ENCODE measurements at places on chromosomes 1 and 21.

- no peak for DNase-seq
Observed at GRCh38 chr1:82499022-82499421, 698.3 kb downstream of the ADGRL2 start.

- DNase-seq = no peak
Observed at GRCh38 chr1:116203920-116204319, 92.7 kb downstream of the MAB21L3 start.

DNA sequence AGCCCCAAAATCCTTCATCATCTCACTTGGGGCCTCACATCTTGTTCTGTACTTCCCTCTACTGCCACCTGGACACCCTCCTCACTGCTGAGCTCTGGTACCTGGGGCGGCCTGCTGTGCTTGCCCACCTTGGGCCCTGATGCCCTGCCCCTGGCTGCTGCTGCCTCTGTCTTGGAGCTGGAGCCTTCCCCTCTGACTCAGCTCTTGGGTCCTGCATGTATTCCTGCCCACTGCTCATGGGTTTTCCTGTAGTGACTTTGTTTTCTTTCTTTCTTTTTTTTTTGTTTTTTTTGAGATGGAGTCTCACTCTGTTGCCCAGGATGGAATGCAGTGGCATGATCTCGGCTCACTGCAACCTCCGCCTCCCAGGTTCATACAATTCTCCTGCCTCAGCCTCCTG lies 37.5 kb downstream of the TRAPPC10 start:
- DNase-seq = no peak

GRCh38 chr1:218553197-218553596 lies 208.1 kb downstream of the TGFB2 start:
- no peak for DNase-seq

- no peak for DNase-seq
Observed at GRCh38 chr1:22418933-22419382, 32.7 kb upstream of the ZBTB40 start.

DNA sequence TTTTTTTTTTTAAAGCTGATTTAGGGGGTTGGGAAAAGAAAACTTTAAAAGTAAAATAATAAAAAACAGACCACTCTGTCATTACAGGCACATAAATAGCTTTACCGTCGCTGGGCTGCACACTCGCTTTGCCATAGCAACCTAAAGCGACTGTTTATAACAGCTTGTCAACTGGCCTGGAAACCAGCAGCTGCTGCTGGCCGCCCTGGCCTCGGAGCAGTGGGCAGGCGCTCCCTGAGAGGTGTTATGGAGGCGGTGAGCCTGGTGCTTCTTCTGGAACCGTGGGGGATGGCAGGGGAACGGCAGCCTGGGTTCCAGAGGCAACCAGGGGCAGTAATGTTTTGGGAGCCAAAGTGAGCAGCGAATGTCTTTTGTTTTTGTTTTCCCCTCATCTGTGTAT lies 45.7 kb downstream of the ATP2B4 start:
- DNase-seq = no peak

Data from COR-L47 (cell line).